ENCODE measurements at places on chromosomes 5 and 9.

GRCh38 chr9:83062651-83063527 is at the start of gene RASEF:
TSS of gene RASEF (minus strand) at chr9:83063142. CDS start at chr9:83062867, 275 bp downstream.
- DNase-seq: peak; percentile 47

GRCh38 chr5:14818931-14819790 is 52.4 kb downstream of the ANKH start:
- DNase-seq: no peak

- peak; percentile 6 for DNase-seq
Observed at GRCh38 chr5:60883229-60883628, 39.2 kb upstream of the ELOVL7 start.

GRCh38 chr9:35487081-35487480 is 2.8 kb upstream of the RUSC2 start:
- no peak for DNase-seq

DNA sequence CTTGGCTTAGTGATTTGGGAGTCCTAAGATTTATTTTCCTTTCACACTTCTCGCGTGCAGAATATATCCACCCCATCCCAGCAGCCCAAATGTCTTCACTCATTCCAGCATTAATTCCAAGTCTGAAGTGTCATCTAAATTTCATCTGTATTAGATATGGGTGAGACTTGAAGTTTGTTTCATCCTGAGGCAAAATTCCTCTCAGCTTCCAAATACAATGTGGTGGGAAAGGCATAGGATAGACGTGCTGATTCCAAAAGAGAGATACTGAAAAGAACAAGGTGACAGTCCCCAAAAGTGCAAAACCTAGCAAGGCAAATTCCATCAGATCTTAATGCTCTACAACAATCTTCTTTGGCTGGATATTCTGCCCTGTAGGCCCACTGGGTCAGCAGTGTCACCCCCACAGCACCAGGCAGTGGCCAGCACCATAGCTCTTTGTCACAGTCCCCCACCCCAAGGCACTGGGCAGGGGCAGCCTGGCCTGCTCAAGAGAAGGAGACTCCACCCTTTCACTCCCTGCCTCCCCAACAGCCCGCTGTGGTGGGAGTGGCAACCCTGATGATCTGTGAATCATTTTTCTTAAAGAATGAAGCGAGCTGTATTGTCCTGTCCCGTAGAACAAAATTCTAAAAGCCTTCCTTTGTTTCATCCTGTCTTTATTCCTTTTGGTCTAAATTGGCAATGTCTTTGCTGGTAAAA is 2.7 kb upstream of the ADAM19 start:
- DNase-seq: no peak

GRCh38 chr5:150556859-150557508 is 49.1 kb downstream of the NDST1 start:
- no peak for DNase-seq

DNA sequence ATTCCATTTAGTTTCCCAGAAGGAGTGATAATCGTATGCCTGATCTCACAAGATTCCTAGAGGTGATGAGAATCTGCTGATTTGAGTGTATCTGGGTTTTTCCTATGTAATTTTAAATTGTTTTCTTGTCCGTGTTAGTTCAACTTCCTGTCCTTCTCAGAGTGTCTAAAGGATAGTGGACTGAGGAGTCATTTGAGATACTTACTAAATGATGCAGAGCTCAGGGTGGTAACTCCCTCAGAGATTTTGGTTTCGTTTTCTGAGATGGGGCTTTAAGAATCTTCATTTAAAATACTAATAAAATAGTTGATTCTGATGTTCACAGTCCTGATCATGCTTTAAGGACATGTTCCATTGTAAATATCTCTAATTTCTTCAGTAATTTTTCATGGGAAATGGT is 30.3 kb downstream of the MELK start:
- no peak for DNase-seq

GRCh38 chr5:76565009-76565408 is 58.2 kb downstream of the F2RL2 start:
- no peak for DNase-seq

- DNase-seq: no peak
Observed at GRCh38 chr5:68251386-68251785, 35.8 kb downstream of the PIK3R1 start.

Measured in NCI-H1048 (cell line).